ENCODE measurements at places on chromosomes 5 and 9.
A peak's percentile ranks its signal among the peaks of the same experiment; 100 is the strongest.

DNA sequence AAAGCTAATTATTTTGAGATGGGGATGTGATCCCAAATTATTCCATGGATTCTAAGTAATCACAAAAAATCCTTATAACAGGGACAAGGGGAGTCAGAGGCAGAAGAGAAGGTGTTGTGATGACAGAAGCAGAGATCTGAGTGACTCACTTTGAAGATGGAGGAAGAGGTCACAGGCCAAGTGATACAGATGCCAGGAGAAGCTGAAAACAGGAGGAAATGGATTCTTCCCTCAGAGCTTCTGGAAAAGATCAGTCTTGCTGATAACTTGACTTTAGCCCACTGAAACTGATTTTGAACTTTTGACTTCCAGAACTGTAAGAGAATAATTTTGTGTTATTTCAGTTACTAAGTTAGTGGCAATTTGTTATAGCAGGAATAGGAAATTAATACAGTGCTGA is 105.3 kb downstream of the GCNT1 start:
- DNase-seq, result no peak

GRCh38 chr5:132470010-132470392 is 20.6 kb downstream of the IRF1 start:
- DNase-seq, result no peak

DNA sequence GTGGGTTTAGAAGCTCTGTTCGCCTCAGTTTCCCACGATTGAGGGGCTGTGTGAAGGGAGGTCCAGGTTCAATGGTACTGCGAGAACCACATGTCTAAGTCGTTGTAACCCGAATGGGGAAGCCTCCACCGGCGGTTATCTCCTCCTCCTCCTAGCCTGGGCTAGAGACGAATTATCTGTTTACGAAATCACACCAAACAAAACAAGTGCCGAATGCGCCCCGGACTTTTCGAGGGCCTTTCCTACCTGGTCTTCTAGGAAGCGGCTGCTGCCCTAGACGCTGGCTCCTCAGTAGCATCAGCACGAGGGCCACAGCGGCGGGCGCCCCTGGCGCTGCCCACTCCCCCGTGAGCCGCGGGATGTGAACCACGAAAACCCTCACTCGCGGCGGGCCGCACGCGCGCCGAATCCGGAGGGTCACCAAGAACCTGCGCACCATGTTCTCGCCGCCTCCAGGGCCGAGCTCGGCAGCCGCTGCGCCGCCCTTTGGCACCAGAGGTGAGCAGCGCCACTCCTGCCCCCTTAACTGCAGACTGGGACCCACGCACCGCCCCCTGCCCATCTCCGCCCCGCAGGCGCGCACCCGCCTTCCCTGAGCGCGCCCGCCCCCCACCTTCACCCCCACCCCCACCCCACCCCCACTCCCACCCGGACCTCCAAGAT is at the start of gene CDKN2A:
TSS of gene CDKN2A (minus strand) at position 500 of the 663 bp plus-strand sequence.
- DNase-seq, result peak; percentile 57

DNA sequence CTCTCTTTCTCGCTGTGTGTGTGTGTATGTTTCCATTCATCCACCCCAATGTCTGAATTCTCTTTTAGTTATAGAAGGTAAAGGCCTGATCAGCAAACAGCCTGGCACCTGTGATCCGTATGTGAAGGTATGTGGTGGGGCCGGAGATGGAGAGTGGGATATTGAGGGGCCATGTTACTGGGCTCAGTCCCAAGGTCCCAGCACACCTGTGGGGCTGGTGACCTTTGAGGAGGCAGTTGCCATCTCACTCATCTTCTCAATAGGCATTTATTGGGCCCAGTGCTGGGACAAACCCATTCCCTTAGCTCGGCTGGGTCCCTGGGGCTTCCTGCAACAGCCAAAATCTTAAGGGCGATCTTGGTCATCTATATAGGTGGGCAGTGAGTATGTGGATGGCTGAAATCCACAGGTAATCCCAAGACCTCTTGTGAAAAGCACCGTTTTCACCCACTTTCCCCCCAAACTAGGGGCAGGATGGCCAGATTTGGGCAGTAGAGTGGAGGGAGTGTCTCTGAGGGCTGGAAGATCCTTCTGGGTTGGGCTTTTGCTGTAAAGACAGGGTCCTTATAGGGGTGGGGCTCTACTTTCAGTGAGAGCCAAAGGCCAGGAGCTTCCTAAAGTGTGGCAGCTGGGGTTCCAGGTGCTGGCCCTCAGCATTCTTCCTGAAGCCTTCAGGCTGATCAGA is 19.6 kb downstream of the RGS3 start:
- no peak for DNase-seq

DNA sequence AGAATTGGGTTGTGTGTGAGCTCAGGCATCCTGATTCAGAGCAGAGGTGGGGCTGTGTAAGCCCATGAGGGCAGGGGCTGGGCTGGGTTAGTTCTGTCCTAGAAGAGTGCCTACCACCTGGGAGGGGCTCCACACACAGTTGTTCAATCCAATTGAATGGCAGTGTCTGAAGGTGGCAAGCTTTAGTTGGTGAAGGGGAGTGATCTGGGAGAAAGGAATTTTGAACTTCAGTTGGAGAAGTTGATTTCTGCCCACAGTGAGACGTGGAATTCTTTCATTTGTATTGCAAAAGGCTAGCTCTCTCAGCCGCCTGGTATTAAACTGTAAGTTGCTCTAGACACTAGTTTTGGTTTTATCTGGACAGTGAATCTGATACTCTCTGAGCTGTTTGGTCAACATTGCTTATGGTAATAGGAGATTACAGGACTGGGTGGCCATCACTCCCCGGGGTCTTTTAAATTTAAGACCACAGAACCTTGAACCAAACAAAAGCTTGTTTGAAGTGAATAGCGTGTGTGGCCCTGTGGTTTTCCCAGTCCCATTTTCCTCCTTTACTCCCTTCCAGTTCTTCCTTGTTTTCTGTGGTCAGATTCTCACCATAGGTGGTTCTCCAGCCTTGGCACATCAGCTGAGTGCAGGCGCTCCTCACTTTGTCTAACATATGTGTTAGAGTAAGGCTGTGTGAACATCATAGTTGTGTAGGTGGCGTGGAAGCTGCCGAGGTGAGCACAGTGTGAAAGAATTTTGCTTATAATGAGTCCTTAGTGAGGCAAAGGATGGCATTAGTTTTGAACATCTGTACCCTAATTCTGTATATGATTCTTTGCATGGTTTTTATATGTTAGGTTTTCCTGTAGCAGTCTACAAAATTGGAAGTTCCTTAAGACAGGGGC is 78.0 kb downstream of the ARHGAP26 start:
- no peak for DNase-seq

- DNase-seq, result no peak
These were observed 83.2 kb downstream of the FOXD1 start for GRCh38 chr5:73365301-73365853.

DNA sequence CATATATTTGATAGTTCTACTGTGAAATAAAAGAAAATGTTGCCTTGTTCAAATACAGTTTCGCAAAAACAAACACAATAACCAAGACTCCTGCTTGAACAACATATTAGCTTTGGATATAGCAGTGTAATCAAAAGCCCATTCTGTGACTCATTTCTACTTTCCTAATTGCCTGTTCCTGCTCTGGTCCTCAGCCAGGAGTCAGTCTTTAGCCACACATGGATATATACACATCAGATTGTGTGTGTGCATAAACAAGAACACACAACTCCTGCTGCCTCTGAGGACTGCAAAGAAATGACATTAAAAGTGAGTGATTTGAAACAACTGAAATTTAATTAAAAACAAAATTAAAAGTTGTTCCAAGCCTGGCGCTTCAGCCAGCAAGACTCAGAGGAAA is 334.8 kb downstream of the TRIM32 start:
- DNase-seq, result no peak

DNA sequence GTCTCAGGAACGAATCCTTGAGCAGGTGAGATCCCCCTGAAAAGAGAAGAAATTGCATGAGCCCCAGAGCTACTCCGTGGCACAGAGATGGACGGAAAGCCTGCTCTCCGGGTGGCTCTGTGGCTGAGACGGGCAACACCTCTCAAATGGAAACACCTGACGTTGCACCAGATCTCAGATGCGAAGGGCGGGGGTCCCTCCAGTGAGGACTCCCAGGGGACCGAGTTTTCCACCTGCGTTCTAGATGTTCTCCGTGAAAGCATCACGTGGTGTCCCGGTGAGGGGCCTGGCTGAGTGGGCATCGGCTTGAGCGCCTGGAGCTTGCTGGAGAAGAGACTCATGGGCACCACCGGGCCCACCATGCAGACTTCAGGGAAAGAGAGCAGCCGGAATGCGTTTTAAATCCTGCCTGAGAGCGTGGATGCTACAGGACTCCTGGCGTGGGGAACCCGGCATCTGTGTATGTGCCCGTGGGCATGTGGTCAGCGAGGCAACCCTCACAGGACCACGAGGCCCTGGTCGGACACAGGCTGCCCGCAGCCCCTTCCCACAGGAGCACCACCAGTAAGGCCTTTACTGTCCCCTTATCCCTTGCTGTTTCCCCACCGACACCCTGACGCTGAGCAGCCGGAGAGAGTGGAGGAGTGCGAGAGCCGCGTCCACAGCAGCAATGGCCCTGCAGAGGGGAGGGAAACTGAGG is 378.4 kb upstream of the IRX4 start:
- DNase-seq, result no peak

GRCh38 chr5:35359859-35360258 is 129.6 kb upstream of the PRLR start:
- DNase-seq, result no peak

DNA sequence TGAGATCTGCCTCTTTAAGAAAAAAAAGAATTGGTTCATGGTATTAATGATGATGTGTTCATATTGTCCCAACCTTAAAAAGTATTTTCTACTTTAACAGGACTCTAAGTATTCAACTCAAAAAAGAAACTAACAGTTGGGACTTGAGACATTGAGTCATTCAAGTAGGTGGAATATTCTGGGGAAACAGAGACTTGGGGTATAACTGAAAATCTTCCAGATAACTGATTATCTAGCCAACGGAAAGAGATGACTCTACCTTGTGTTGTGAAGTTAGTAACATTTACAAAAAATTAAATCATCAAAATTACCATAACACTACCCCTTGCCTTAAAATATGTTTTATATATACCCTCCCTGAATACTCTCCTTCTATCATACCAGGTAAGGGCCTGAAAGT is 19.1 kb downstream of the OXCT1 start:
- no peak for DNase-seq

- DNase-seq, result no peak
These were observed 110.1 kb upstream of the MAP3K1 start for GRCh38 chr5:56705217-56705616.

- DNase-seq, result no peak
These were observed 657.6 kb upstream of the ZNF608 start for GRCh38 chr5:125404056-125404455.

DNA sequence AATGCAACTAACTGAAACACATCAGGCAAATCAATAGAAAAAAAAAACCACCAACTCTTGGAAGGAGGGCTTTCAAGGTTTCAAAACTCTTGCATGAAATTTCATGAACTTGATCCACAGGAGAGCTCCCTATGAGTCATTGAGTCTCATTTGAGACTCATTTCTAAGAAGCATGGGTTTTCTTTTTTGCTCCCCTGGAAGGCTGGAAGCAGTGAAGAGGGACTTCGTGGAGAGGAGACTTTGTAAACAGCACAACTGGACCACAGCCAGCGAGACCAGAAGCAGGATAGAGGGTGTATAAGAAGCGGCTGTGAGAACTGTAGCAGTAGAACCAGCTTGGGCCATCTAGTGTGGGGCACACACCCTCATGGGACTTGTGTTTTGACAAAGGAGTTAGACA is 41.2 kb upstream of the RAPGEF1 start:
- DNase-seq, result no peak

DNA sequence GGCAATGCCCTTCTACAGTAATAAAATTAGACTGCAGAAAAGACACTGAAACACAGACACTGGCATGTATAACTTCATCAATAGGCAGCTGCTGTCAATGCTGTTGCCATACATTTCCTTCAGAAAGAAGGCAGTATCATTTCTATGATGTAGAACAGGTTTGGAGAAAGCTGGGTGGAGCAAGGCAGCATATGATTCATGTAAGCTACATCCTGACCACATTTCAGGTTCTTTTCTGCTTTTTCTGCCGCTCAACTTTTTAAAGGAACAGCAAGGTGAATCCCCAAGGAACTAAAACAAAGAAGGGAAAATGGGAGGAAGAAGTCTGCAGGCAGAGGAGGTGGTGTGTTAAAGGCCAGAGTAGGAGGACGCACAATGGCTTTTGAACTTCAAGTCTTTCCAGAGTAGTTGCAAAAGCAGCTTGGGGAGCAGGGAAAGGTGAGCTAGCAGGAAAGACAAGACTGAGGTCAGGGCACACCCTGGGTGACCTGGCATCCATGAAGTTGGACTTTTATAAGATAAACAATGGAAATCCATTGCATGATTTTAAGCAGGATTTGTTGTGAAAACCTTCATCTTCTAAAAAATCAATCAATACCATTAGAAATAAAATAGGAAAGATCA is 142.1 kb downstream of the MED10 start:
- DNase-seq, result no peak

- DNase-seq, result peak; percentile 39
These were observed at the start of gene PDCD1LG2 for GRCh38 chr9:5510360-5510931. PDCD1LG2 (plus strand) TSS chr9:5510531; CDS start chr9:5522547, 12,016 bp downstream.

DNA sequence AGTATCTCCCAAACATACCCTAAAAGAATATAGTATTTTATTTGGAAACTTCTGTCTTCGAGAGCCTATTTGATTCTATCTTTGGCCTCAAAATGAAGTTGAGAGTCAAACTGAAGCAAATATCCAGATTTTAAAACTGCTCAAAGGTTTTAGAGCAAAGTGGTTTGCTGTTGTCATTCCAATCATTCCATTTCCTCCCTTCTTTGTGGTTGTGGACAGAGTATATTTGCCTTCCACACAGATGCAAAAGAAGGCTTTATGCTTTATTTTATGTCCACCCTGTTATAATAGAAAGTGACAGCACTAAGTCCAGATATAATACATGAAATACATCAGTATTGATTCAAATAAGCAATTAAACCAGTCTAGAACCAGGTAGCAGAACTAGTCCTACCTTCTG is 12.4 kb downstream of the GZMK start:
- DNase-seq, result no peak

DNA sequence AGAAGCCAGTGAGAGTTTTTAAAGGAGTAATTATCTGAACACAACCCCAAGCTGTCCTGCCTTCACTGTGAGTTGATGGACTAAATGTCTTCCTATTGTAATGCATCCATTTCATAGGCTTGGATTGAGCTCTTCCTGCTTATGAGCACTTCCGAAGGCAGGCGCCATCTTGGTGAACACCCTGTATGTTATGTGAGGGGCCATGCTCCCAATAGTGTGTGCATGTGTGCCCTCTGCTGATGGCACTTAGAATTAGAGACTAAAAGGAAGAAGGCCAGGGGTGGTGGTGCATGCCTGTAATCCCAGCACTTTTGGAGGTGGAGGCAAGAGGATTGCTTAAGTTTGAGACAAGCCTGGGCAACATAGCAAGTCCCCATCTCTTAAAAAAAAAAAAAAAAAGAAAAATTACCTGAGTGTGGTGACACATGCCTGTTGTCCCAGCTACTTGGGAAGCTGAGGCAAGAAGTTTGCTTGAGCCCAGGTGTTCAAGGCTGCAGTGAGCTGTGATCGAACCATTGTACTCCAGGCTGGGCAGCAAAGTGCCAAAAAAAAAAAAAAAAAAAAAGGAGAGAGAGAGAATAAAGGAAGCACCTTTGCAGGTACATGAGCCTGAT is 65.0 kb downstream of the C9orf152 start:
- DNase-seq, result no peak

Data from CD4-positive, alpha-beta T cell treated with Interleukin-2 at 100 ng/mL for 4 hours (primary cell).